Muscle of back (tissue), 13 donors: ENCODE measurements at places on chromosomes 7 and 10. TPM values are rescaled to one million over a fixed set of nuclear protein-coding genes. Genes with fewer than 3 reads are reported as not detected.

CCL24 gene
- not detected for polyA plus RNA-seq

GIMAP7 gene
- polyA plus RNA-seq: 9.1 TPM

RAMP3 gene
- polyA plus RNA-seq: 6.9 TPM

HOXA3 gene
- 18.3 TPM for polyA plus RNA-seq

MINDY4 gene
- polyA plus RNA-seq: 4.4 TPM

OR2A42 gene
- polyA plus RNA-seq: 0.20 TPM

FBXO24 gene
- 0.78 TPM for polyA plus RNA-seq

DGKB gene
- polyA plus RNA-seq: 1.00 TPM

TEX36 gene
- polyA plus RNA-seq: not detected

FAM149B1 gene
- 31.7 TPM for polyA plus RNA-seq

SERPINE1 gene
- polyA plus RNA-seq: 1.9 TPM

TSPAN14 gene
- polyA plus RNA-seq: 45.6 TPM

TAS2R4 gene
- polyA plus RNA-seq: 0.59 TPM

BMPER gene
- polyA plus RNA-seq: 6.2 TPM

DNAH11 gene
- polyA plus RNA-seq: 0.26 TPM

CASD1 gene
- polyA plus RNA-seq: 67.5 TPM

GDF10 gene
- polyA plus RNA-seq: 1.4 TPM

WEE2 gene
- polyA plus RNA-seq: not detected

SPDYE11 gene
- 0.11 TPM for polyA plus RNA-seq

PKD1L1 gene
- polyA plus RNA-seq: 0.23 TPM

ANAPC16 gene
- polyA plus RNA-seq: 137 TPM

GLI3 gene
- 21.3 TPM for polyA plus RNA-seq

GARIN1A gene
- 0.82 TPM for polyA plus RNA-seq

EPHB6 gene
- 5.5 TPM for polyA plus RNA-seq

STEAP1 gene
- 3.4 TPM for polyA plus RNA-seq

DENND2A gene
- polyA plus RNA-seq: 47.4 TPM

JMJD1C gene
- 70.3 TPM for polyA plus RNA-seq

PKD2L1 gene
- 0.08 TPM for polyA plus RNA-seq

ZC3HAV1L gene
- polyA plus RNA-seq: 19.4 TPM

FAM24A gene
- polyA plus RNA-seq: not detected
